ENCODE measurements at places on chromosomes 6 and 20. TPM values are rescaled to one million over a fixed set of nuclear protein-coding genes. Genes with fewer than 3 reads are reported as not detected.

Gene COL19A1
- total RNA-seq = 0.65 TPM

Gene CDH4
- total RNA-seq = 1.1 TPM

Gene FAM83B
- total RNA-seq = 0.51 TPM

Gene NRSN1
- total RNA-seq = not detected

Gene KCNK5
- not detected for total RNA-seq

Gene NXT1
- 15.4 TPM for total RNA-seq

Gene BPIFB1
- not detected for total RNA-seq

Gene ULBP1
- not detected for total RNA-seq

All from gastrocnemius medialis (tissue), 4 donors.